Thoracic aorta endothelial cell (primary cell): ENCODE measurements at places on chromosomes 5 and 9. TPM values are rescaled to one million over a fixed set of nuclear protein-coding genes. Genes with fewer than 3 reads are reported as not detected.

Gene TMEM245
- total RNA-seq: 92.3 and 92.8 TPM in 2 replicates

Gene GLRA1
- not detected in 2 replicates for total RNA-seq

Gene MARCHF3
- 61.0 and 81.3 TPM in 2 replicates for total RNA-seq

Gene SLC22A4
- 3.9 and 6.0 TPM in 2 replicates for total RNA-seq

Gene ZBED3
- 3.8 and 4.7 TPM in 2 replicates for total RNA-seq
